ENCODE measurements at places on chromosomes 11 and 22. TPM values are rescaled to one million over a fixed set of nuclear protein-coding genes. Genes with fewer than 3 reads are reported as not detected.
A peak's percentile ranks its signal among the peaks of the same experiment; 100 is the strongest.

DNA sequence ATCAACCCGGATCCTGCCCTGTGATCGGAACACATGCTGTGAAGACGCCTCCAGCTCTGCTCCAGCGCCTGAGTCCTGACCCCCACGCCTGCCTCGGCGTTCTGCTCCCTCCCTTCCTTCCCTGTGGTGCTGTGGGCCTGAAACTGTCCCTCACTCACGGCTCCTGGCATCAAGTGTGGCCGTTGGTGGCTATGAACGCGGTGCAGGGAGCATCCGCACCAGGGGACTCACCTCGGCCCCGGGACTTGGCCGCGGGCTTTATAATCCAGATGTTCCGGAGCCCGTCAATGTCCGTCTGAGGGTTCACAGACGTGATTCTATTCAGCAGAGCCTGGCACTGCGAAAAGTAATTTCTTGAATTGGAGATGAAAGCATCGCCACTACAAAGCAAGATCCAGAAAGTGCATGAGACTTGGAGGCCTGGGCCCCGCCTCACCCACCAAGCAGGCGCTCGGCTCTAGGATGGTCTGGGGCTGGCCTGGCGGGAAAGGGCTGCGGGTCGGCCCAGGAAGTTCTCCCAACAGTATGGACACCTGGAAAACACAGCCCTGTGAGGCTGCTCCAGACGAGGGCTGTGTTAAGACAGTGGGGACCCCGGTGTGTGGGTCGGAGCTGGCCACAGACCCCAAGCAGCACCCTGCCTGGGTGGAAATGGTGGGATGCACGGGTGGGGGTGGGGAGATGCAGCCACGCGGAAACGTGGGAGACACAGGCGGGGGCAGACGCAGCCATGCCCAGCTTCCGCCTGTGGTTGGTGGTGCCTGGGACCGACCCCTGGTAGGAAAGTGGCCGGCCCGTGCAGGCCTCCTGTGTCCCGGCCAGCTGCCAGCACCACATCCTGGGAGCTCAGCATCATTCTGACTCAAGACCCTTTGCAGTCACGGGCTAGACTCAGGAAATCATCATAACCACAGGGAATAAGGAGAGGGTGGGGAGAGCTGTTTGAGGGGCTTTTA, 21.8 kb upstream of the IL17REL start:
- no peak for DNase-seq
- no peaks in the 10 kb centered on the region for H3K36me3 ChIP-seq
- H3K4me3 ChIP-seq: no peak overlapping the region
- no peak overlapping the region for H3K27ac ChIP-seq

GRCh38 chr22:32721328-32722180, 80.0 kb upstream of the TIMP3 start:
- peaks cover 11% of the 10 kb centered on the region for H3K4me1 ChIP-seq
- H3K27me3 ChIP-seq: no peaks in the 10 kb centered on the region
- no peaks in the 10 kb centered on the region for H3K36me3 ChIP-seq
- no peak overlapping the region for H3K27ac ChIP-seq
- no peak for DNase-seq
- no peak overlapping the region for H3K4me3 ChIP-seq

DNA sequence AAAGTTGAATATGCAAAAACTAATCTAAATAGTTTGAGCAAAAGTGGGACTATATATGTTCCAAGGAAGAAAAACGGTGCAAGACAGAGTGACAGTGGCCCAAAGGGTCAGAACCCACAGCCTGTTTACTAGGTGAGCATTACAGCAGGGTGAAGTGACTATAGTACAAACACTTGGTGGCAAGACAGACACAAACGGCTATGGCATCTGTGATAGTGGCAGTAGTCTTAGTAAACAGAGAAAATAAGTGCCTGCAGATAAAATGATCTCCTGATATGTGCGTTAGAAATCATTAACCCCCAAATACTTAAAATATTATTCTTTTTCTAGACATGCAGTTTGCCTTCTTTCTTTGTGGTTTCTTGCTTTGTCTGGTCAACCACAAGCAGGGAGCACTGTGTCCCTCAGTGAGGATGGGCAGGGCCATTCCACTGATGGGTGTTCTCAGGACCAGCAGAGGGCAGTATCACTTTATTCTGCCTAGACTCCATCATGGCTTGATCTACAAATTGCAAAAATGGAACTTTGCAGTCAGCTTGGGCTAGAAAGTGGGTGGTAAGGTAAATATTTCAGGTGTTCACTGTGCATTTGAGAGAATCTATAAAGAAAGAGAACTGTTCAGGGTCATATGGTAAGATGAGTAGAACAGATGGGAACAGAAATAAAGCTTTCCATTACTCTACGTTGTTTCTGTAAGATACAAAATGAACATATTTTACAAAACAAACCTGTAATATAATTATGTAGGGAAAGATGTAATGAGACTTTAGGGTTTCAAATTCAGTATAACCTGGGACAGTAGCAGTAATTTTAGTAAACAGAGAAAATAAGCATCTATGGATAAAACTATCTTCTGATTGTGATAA, 198.2 kb downstream of the SWAP70 start:
- no peak overlapping the region for H3K27ac ChIP-seq
- no peak overlapping the region for H3K4me3 ChIP-seq
- peak; percentile 81 for DNase-seq
- H3K27me3 ChIP-seq: no peaks in the 10 kb centered on the region
- no peaks in the 10 kb centered on the region for H3K36me3 ChIP-seq

- H3K4me3 ChIP-seq: no peak overlapping the region
- no peaks in the 10 kb centered on the region for H3K36me3 ChIP-seq
- peak; percentile 78 for DNase-seq
- peaks cover 30% of the 10 kb centered on the region for H3K4me1 ChIP-seq
- H3K27me3 ChIP-seq: no peaks in the 10 kb centered on the region
Observed at GRCh38 chr22:19970479-19971275, 29.1 kb upstream of the TXNRD2 start.

DNA sequence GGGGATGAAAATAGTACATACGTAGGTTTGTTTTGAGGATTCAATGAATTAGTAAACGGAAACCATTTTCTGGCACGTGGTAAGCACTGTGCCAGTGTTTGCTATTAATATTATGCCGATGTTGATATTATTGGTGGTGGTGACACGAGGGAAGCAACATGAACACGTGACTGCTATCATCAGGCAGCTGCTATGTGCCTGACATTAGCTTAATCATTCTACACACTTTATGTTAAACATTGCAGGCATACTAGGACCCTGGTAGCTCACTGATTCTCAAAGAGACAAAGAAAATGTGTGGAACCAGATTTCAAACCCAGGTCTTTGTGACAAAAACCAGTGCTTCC, 656 bp downstream of the SRRD start:
- DNase-seq: no peak
- no peaks in the 10 kb centered on the region for H3K27me3 ChIP-seq
- peaks cover 19% of the 10 kb centered on the region for H3K36me3 ChIP-seq
- H3K4me1 ChIP-seq: peaks cover 13% of the 10 kb centered on the region

- no peak overlapping the region for H3K27ac ChIP-seq
- no peaks in the 10 kb centered on the region for H3K36me3 ChIP-seq
Observed at GRCh38 chr11:62851807-62852522, 12.6 kb upstream of the WDR74 start.

DNA sequence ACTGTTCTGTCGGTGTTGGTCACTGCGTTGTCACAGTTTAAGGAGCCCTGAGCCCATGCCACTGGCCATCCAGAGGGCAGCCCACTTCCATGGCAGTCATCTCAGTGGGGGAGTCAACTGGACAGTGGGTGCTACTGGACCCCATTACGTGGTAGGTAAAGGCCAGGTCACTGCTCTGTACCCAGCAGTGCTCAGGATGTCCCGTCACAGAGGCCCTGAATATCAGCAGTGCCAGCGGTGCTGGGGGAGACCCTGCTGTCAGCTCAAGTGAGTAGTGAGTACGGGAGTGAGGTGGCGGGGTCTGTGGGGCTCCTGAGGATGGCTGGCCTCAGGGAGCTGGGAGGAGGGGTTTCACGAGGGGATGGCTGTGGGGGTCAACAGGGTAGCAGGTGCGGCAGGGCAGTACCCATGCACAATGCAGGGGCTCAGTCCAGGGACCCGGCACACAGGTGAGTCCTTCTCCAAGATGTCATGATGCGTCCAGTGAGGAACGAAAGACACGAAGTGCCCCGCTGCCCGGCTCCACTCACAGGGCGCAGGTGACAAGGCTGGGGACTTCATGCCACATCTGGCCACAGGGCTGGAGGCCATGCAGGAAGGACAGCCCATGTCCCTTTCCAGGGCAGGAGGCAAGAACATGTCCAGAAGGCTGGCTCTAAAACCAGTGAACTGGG, 27.9 kb downstream of the CELSR1 start:
- no peaks in the 10 kb centered on the region for H3K4me1 ChIP-seq
- DNase-seq: no peak
- H3K27me3 ChIP-seq: no peaks in the 10 kb centered on the region
- no peak overlapping the region for H3K27ac ChIP-seq
- no peak overlapping the region for H3K4me3 ChIP-seq
- H3K36me3 ChIP-seq: no peaks in the 10 kb centered on the region

DNA sequence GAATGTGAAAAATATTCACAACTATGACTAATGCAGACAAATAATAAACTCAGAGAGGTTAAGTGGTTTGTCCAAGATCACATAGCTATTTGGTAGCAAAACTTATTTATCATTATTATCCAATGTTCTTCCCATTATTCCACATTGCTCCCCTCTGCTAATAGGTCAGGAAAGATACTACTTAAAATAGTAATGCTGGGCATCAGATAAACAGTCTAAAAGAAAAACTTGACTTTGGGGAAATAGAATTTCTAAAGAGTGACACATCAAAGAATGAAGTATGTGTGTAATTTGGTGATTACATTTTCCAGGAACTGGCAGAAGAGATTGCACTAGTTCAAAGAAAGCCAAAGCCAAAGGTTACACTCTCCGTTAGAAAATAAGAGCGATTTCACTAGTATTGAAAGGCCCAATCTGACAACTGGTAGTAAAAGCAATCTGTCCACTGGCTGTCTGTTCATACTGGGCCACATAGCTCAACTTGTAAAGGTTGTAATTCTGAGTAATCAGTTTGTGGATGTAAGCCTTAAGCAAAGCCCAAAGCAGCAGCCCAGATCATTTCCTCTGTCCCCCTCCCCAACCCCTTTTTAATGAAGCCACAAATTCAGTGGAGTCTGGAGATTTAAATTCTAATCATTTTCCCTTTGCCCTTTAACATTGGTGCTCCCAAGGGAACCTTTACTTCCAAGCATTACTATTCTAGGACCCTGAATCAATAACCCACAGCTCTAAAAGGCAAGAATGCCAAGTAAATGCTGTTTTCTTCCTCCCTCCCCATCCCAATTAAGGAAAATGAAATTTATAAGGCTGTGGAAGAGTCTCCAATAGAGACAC, 283.5 kb downstream of the TTC28 start:
- H3K36me3 ChIP-seq: no peaks in the 10 kb centered on the region
- DNase-seq: no peak
- H3K27me3 ChIP-seq: no peaks in the 10 kb centered on the region
- H3K4me3 ChIP-seq: no peak overlapping the region
- no peak overlapping the region for H3K27ac ChIP-seq
- H3K4me1 ChIP-seq: peaks cover 4% of the 10 kb centered on the region

- no peaks in the 10 kb centered on the region for H3K36me3 ChIP-seq
- H3K27ac ChIP-seq: no peak overlapping the region
- DNase-seq: no peak
- no peak overlapping the region for H3K4me3 ChIP-seq
- H3K27me3 ChIP-seq: peaks cover 4% of the 10 kb centered on the region
Observed at GRCh38 chr22:37370306-37370979, 56.8 kb downstream of the ELFN2 start.

GRCh38 chr11:11588891-11589290, 32.9 kb downstream of the GALNT18 start:
- no peak for DNase-seq
- no peak overlapping the region for H3K4me3 ChIP-seq
- no peaks in the 10 kb centered on the region for H3K4me1 ChIP-seq
- no peak overlapping the region for H3K27ac ChIP-seq
- no peaks in the 10 kb centered on the region for H3K36me3 ChIP-seq
- H3K27me3 ChIP-seq: no peaks in the 10 kb centered on the region

- DNase-seq: no peak
- no peak overlapping the region for H3K4me3 ChIP-seq
- no peak overlapping the region for H3K27ac ChIP-seq
- no peaks in the 10 kb centered on the region for H3K27me3 ChIP-seq
- no peaks in the 10 kb centered on the region for H3K4me1 ChIP-seq
Observed at GRCh38 chr11:111046291-111046690, 199.2 kb upstream of the POU2AF2 start.

- H3K36me3 ChIP-seq: no peaks in the 10 kb centered on the region
- no peak overlapping the region for H3K4me3 ChIP-seq
- H3K4me1 ChIP-seq: no peaks in the 10 kb centered on the region
- no peak overlapping the region for H3K27ac ChIP-seq
- H3K27me3 ChIP-seq: no peaks in the 10 kb centered on the region
Observed at GRCh38 chr11:118939953-118940598, 14.3 kb upstream of the BCL9L start.

GRCh38 chr11:119491753-119492510, 69.0 kb upstream of the THY1 start:
- H3K27ac ChIP-seq: no peak overlapping the region
- no peaks in the 10 kb centered on the region for H3K36me3 ChIP-seq
- no peaks in the 10 kb centered on the region for H3K27me3 ChIP-seq
- H3K4me1 ChIP-seq: no peaks in the 10 kb centered on the region
- H3K4me3 ChIP-seq: no peak overlapping the region

GRCh38 chr11:89490981-89491690, at the start of gene NOX4:
TSS of gene NOX4 (minus strand) at chr11:89491375. CDS start at chr11:89491246, 129 bp downstream.
- H3K27me3 ChIP-seq: peaks cover 5% of the 10 kb centered on the region
- no peak within 1 kb of the TSS for H3K27ac ChIP-seq
- H3K36me3 ChIP-seq: no peaks in the 10 kb centered on the region
- H3K4me3 ChIP-seq: no peak within 1 kb of the TSS
- no peak for DNase-seq

- H3K4me1 ChIP-seq: peaks cover 2% of the 10 kb centered on the region
- H3K36me3 ChIP-seq: peaks cover 40% of the 10 kb centered on the region
- no peak overlapping the region for H3K4me3 ChIP-seq
Observed at GRCh38 chr11:118397448-118397847, 4.0 kb upstream of the ATP5MG start.

DNA sequence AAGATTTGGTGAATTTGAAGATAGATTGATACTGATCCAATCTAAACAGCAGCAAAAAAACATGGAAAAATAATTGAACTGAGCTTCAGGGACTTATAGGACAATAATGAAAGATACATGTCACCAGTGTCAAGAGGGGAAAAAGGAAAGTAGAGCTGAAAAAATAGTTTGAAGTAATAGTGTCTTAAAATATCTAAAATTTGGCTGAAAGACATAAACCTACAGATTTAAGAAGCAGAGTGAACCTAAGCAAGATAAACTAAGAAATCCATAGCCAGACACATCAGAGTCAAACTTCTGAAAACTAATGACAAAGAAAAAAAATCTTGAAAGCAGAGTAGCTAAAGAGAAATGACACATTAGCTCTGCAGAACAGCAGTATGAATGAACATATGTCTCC, 67.7 kb downstream of the TRIM44 start:
- no peak overlapping the region for H3K27ac ChIP-seq
- no peaks in the 10 kb centered on the region for H3K4me1 ChIP-seq
- no peak for DNase-seq
- no peaks in the 10 kb centered on the region for H3K36me3 ChIP-seq
- H3K4me3 ChIP-seq: no peak overlapping the region
- no peaks in the 10 kb centered on the region for H3K27me3 ChIP-seq

GRCh38 chr11:129739339-129739738, 76.3 kb upstream of the TMEM45B start:
- H3K4me1 ChIP-seq: no peaks in the 10 kb centered on the region
- no peak for DNase-seq
- peaks cover 10% of the 10 kb centered on the region for H3K27me3 ChIP-seq
- H3K27ac ChIP-seq: no peak overlapping the region

SYT13 gene
- total RNA-seq: 2.2 TPM

BACE1-AS gene
- total RNA-seq: 5.9 TPM

GNB1L gene
- total RNA-seq: 0.26 TPM

SMTNL1 gene
- total RNA-seq: not detected

MS4A5 gene
- not detected for total RNA-seq

B4GALNT4 gene
- total RNA-seq: 2.1 TPM

FAT3 gene
- total RNA-seq: 0.14 TPM

EFCAB6 gene
- total RNA-seq: 2.5 TPM

EIF3D gene
- total RNA-seq: 225 TPM

APOL1 gene
- 32.4 TPM for total RNA-seq

FXYD6 gene
- 74.0 TPM for total RNA-seq

C1QTNF5 gene
- total RNA-seq: 10.3 TPM
